CD4-positive, CD25-positive, alpha-beta regulatory T cell (primary cell): ENCODE measurements at places on chromosomes 11 and 22.

DNA sequence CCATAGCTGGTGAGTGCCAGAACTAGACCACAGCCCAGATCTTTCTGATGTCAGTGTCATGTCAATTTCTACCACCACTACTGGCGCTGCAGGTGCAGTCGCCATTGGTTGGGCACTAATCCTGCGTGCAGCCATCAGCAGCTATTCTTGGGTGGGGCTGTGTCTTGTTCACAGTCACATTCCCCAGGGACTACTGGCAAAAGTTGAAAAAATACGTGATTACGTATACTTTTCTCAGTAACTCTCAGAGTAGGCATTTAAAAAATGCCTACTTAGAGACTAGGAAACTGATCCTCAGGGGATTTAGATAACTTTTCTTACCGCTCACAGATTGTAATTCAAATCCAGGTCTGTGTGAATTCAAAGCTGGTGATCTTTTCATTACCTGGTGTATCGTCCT, 127.7 kb downstream of the ADAMTS15 start:
- DNase-seq: no peak

GRCh38 chr22:31107178-31107893, at the start of gene SELENOM:
Gene SELENOM, minus strand, starts transcription at chr22:31107568. Its CDS starts 63 bp downstream, at chr22:31107505.
- DNase-seq: peak; percentile 83

DNA sequence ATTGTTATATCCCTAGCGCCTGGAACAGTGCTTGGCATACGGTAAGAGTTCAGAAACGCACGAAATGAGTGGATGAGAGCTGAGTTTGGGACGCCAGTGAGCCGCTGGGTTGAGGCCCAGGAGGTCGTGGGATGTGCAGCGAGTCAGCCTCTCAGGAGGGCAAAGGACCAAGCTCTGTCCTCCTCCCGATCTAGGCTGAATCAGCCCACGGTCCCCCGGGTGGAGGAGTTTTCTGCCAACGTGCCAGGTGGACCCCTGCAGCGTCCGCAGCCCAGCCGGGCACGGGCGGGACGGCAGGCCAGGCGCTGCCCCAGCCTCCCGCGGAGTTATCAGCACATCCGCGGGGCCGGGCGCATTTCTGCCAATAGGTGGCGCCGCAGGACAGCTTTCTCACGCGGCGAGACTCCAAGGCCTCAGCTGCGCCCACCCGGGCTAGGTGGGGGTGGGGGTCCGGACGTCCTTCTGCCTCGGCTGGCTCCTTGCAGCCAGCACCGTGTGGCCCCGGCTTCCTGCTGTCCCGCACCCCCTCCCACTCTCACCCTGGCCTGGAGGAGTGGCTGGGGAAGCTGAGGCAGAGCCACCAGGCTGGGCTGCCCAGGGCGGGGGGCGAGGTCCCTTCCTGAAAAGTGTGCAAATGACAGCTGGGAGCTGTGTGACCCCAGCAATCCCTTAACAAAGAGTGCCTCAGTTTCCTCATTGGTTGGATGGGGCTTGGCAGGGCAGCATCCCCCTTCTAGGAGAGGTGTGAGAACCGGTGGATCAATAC, 2.2 kb upstream of the RPS19BP1 start:
- DNase-seq: peak; percentile 75

GRCh38 chr11:17439316-17439782, 37.3 kb downstream of the ABCC8 start:
- DNase-seq: no peak

GRCh38 chr22:32674925-32675825, 126.3 kb upstream of the TIMP3 start:
- DNase-seq: no peak

- no peak for DNase-seq
Observed at GRCh38 chr11:61650781-61651571, 29.2 kb upstream of the DAGLA start.

GRCh38 chr22:46083383-46084350, 66.7 kb upstream of the PPARA start:
- DNase-seq: no peak

- no peak for DNase-seq
Observed at GRCh38 chr22:24695561-24696511, 78.7 kb downstream of the PIWIL3 start.

- no peak for DNase-seq
Observed at GRCh38 chr11:28144808-28145207, 36.6 kb downstream of the METTL15 start.

DNA sequence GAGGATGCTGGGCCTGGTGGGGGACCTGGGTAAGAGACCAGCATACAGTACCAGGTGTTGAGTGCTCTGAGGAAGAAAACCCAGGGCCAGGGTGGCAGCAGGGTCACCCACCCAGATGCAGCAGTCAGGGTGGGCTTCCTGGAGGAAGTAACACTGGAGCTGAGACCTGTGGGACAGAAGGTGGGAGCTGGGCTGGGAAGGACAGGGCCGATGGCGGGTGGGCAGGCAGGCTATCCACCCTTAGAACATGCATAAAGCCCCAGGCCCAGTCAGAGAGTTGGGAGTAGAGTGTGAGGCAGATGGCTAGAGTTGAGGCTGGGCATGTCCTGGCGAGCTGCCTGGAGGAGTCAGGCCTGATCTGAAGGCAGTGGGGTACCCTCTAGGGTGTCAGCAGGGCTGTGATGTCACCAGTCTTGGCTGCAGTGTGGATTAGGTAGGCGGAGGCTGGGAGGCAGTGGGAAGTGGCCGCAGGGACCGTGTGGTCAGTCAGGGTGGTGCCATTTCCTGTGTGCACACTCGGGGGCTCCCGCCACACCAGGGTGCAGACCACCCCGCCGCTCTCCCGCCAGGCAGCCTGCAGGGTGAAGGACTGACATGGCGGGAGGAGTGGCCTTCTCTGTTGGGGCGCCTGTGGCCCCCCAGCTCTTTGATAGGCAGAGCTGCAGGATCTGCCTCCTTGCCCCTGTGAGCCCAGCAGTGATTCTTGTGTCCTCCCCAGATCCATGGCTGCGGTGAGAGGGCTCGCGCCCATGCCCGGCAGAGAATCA, 35.3 kb downstream of the IGHMBP2 start:
- DNase-seq: no peak

- DNase-seq: no peak
Observed at GRCh38 chr11:92867913-92868619, 101.4 kb upstream of the MTNR1B start.

DNA sequence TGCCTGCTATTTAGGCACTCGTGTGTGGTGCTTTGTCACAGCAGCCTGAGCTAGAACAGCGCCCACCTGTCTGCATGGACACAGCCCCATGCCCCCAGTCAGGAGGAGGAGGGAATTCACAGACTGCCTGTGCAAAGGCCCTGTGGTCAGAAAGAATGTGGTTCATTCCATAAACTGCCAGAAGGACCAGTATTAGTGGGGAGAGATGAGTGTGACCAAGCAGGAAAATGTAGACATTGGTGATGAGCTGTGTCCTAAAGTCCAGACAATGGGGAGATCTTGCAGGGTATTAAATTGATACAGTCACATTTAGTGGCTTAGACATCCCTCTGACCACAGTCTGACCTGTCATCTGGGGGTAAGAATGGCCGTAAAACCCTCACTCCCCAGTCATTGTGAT, 83.7 kb upstream of the LINC01488 start:
- DNase-seq: no peak

- DNase-seq: no peak
Observed at GRCh38 chr11:2870460-2870859, 15.1 kb downstream of the CDKN1C start.

GRCh38 chr11:94563176-94563847, 3.9 kb upstream of the PIWIL4 start:
- DNase-seq: no peak

DNA sequence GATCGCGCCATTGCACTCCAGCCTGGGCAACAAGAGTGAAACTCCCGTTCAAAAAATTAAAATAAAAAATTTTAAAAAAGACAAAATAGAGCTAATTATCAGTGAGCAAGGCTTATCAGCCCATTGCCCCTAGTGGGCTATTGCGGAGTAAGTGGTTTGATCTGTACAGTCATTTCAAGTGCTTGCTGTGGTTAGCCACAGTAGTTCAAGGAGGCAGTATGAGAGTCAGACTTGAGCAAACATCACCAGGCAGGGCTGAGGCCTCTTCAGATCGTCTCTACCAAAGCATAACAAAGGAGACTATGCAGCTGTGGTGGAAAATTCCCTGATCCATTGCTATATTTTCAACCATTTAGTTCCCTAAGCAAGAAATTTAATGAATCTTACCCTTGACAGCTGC, 4.3 kb upstream of the SBF2 start:
- DNase-seq: peak; percentile 84

GRCh38 chr11:112281726-112282125, 21.1 kb upstream of the PLET1 start:
- no peak for DNase-seq
